Heart left ventricle (tissue), 16 donors: ENCODE measurements at places on chromosomes 11 and 22. TPM values are rescaled to one million over a fixed set of nuclear protein-coding genes. Genes with fewer than 3 reads are reported as not detected.

- H3K36me3 ChIP-seq: no peaks in the 10 kb centered on the region
- H3K27ac ChIP-seq: no peak overlapping the region
- no peak for DNase-seq
- H3K4me3 ChIP-seq: no peak overlapping the region
- H3K27me3 ChIP-seq: peaks cover 3% of the 10 kb centered on the region
Measured at GRCh38 chr11:78642979-78643675, 68.5 kb upstream of the NARS2 start.

PRODH gene
- total RNA-seq: 22.7 TPM

- no peak for DNase-seq
- H3K27me3 ChIP-seq: no peaks in the 10 kb centered on the region
- no peaks in the 10 kb centered on the region for H3K36me3 ChIP-seq
- no peaks in the 10 kb centered on the region for H3K4me1 ChIP-seq
Measured at GRCh38 chr11:129710423-129710822, 105.2 kb upstream of the TMEM45B start.

DNA sequence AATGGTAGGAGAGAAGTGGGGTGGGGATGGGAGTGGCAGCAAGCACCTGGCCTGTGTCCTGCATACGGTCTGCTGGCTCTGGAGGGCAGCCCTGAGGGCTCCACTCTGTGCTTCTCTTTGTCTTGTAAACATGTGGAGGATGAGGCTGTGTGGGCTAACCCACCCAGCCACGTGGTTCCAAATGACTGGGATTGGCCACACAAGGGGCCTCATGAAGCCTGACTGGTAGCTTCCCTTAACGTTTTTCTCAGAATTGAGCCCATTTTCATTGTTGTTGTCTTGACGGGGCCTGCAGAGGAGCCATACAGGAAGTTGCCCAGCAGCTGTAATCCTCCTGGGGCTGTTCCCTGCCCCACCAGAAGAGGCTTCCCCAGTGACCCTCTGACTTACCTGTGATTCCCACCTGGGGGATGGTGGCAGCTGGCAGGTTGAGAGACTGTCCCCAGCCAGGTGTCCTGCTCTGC lies 18.0 kb downstream of the DERL3 start:
- H3K27me3 ChIP-seq: no peaks in the 10 kb centered on the region
- no peak overlapping the region for H3K27ac ChIP-seq
- H3K36me3 ChIP-seq: peaks cover 6% of the 10 kb centered on the region
- no peak overlapping the region for H3K4me3 ChIP-seq

KIRREL3 gene
- 0.08 TPM for total RNA-seq
